CD4-positive, alpha-beta T cell treated with Interleukin-4 for 4 hours (primary cell): ENCODE measurements at places on chromosomes 5 and 9.

- DNase-seq, result no peak
Observed at GRCh38 chr5:94102849-94103248, 361.4 kb upstream of the POU5F2 start.

DNA sequence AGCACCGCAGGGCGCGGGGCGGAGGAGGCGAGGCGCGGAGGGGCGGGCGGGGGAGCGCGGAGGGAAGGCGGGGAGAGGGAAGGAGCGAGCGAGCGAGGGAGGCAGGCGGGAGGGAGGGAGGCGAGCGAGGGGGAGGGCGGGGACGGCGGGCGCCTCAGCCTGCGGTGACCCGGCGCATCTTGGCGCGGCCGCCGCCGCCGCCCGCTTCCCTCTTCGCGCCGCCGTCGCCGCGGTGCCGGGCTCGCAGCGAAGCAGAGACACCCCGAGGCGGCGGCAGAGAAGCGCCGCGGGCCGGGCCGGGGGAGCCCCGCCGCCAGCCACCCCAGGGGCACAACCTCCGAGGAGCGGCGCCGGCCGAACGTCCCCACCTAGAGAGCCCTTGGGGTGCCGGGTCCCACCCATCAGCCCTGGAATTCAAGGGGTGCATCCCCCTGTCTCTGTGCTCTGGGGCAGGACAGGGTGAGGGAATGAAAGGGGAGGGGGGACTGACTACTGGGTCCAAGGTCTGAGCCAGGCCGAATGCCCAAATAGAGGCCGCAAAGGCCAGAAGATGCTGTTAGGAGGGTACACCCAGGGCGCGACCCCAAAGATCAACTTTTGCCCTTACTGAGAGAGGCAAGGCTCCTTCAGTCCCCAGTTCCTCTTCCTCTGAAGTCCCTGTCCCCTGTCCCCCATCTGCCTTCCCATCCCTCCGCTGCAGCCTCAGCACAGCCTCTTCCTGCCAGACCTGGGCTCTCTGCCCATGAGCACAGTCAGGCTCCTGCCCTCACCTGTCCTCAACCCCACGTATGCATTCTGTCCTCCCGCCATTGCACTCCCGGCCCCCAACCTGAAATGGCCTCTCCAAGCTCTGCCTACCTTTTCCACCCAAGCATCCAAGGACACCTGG lies at the start of gene ADAMTS2:
Gene ADAMTS2, minus strand, starts transcription at position 29 of the 889 bp plus-strand sequence. CDS start 133 bp downstream, outside the sequence.
- DNase-seq, result no peak

- no peak for DNase-seq
Observed at GRCh38 chr9:91837981-91838731, 111.9 kb downstream of the ROR2 start.

- no peak for DNase-seq
Observed at GRCh38 chr9:108094676-108094993, 605.1 kb upstream of the KLF4 start.

DNA sequence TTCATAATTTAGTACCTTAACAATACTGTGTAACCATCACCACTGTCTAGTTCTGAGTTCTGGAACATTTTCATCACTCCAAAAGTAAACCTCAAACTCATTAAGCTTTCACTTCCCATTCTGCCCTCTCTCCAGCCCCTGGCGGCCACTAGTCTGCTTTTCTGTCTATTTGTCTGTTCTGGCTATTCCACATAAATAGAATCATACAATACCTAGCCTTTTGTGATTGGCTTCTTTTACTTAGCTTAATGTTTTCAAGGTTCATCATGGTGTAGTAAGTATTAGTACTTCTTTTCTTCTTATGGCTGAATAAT lies 138.7 kb downstream of the RAPGEF6 start:
- no peak for DNase-seq

DNA sequence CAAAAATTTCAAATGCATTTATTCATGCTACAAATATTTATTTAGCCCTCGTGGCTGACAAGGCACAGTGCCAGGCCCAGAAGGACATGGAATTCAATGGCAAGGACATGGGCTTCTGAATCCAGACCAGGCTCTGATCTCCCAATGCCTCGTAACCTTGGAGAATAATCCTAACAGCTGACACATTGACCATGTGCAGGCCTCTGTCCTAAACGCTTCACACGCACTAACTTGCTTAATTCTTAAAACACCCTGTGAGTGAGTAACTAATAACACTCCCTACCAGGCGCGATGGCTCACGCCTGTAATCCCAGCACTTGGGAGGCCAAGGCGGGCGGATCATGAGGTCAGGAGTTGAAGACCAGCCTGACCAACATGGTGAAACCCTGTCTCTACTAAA lies 33.2 kb downstream of the MYO10 start:
- DNase-seq, result no peak

- no peak for DNase-seq
Observed at GRCh38 chr5:67971223-67971830, 244.2 kb upstream of the PIK3R1 start.

GRCh38 chr5:171317230-171317629 lies 8.2 kb downstream of the TLX3 start:
- DNase-seq, result no peak

DNA sequence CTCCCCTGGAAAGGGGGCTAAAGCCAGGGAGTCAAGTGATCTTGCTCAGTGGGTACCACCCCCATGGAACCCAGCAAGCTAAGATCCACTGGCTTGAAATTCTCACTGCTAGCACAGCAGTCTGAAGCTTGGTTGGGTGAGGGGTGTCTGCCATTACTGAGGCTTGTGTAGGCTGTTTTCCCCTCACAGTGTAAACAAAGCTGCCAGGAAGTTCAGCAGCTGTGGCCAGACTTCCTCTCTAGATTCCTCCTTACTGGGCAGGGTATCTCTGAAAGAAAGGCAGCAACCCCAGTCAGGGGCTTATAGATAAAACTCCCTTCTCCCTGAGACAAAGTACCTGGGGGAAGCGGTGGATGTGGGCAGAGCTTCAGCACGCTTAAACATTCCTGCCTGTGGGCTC lies 17.1 kb upstream of the EPB41L4A start:
- DNase-seq, result no peak

- DNase-seq, result no peak
Observed at GRCh38 chr5:165360784-165361542, 1855.5 kb downstream of the MAT2B start.

DNA sequence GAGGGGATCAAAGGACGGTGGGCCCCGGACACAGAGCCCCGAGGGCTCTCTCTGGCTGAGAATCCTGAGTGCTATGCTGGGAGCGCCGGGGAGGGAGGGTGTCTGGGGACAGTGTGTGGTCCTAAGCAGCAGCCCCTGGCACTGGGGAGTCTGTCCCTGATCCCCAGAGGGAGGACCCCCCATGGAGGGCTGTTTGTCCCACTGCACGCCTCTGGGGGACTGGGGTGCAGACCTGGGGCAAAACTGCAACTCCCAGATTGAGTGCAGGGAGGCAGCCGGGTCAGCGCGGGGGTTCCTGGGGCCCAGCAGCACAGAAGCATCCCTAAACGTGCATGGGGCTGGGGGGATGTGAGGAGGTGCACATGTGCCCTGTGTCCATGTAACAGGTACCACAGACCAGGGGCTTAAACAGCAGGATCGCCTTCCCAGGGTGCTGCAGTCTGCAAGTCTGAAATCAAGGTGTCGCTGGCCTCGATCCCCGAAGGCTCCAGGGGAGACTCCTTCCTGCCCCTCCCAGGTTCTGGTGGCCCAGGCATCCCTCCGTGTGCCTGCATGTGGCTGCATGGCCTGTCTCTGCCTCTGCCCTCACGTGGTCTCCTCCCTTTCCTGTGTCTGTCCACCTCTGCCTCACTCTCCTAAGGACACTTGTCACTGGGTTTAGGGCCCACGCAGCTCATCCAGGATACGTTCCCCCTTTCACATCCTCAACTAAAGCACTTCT lies 35.9 kb upstream of the IRX4 start:
- DNase-seq, result no peak
